ELR (cell line): ENCODE measurements at places on chromosomes 16 and 17.

DNA sequence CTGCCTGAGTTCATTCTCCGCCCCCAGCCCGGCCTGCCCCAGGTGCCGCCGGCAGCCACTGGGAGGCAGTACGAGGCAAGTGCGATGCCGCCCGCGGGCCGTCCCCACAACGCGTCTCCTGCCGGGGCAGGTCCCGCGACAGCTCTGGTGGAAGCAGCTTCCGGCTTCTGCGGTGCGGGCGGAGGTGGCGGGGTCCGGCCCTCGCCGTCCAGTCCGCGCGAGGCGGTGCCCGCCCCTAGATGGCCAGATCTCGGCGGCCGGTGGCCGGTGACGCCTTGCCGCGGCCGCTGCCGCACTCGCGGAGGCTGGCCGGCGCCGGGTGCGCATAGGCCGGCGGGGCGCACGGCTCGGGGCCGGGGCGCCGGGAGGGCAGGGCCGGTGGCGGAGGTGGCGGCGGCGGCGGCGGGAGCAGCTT lies 1.8 kb downstream of the GJD3 start:
- peak; percentile 79 for DNase-seq

GRCh38 chr17:70184770-70185169 lies 15.4 kb downstream of the KCNJ2 start:
- DNase-seq = peak; percentile 92

- peak; percentile 40 for DNase-seq
Observed at GRCh38 chr16:17211797-17212196, 259.0 kb downstream of the XYLT1 start.

GRCh38 chr17:13182450-13182849 lies 164.6 kb upstream of the ELAC2 start:
- no peak for DNase-seq

- no peak for DNase-seq
Observed at GRCh38 chr17:10802496-10803284, 1.2 kb downstream of the TMEM238L start.

DNA sequence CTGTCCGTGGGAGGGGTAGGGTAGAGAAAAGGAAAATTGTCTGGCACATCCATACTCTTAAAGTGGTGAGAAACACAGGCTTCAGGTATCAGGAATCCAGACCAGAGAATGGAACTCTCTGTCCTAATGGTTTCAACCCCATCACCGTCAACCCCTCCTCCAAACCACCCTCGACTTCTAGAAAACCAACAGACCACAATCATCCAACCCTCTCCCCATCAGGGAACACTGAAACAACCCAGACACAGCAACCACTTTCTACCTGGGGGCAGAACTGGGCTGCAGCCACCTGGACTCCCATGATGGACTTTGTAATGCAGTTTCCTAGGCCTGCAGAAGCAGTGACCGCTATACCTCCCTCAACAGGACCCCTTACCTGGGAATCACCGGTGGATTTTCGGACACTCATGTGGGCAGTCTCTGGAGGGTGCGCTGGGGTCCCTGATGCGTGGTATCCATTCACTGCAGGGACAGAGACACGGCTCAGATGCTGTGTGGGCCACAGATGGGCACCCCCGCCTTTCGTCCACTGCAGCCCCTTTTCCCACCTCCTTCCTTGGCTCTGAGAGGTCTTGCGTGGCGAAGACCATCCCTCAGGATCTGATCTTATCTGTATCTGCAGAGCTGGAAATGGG lies 64.3 kb upstream of the RCVRN start:
- DNase-seq = no peak

GRCh38 chr17:73559532-73559931 lies 84.7 kb downstream of the SDK2 start:
- DNase-seq = no peak

- DNase-seq = no peak
Observed at GRCh38 chr16:17258848-17259713, 211.7 kb downstream of the XYLT1 start.

GRCh38 chr16:17084130-17084529 lies 386.6 kb downstream of the XYLT1 start:
- DNase-seq = no peak

GRCh38 chr16:65744401-65744800 lies 622.1 kb upstream of the CDH5 start:
- no peak for DNase-seq

- no peak for DNase-seq
Observed at GRCh38 chr16:68719993-68720489, 17.1 kb upstream of the CDH1 start.

- no peak for DNase-seq
Observed at GRCh38 chr16:49440156-49441065, 66.8 kb downstream of the C16orf78 start.

- DNase-seq = no peak
Observed at GRCh38 chr17:41004397-41004796, 4.5 kb downstream of the KRTAP3-1 start.

DNA sequence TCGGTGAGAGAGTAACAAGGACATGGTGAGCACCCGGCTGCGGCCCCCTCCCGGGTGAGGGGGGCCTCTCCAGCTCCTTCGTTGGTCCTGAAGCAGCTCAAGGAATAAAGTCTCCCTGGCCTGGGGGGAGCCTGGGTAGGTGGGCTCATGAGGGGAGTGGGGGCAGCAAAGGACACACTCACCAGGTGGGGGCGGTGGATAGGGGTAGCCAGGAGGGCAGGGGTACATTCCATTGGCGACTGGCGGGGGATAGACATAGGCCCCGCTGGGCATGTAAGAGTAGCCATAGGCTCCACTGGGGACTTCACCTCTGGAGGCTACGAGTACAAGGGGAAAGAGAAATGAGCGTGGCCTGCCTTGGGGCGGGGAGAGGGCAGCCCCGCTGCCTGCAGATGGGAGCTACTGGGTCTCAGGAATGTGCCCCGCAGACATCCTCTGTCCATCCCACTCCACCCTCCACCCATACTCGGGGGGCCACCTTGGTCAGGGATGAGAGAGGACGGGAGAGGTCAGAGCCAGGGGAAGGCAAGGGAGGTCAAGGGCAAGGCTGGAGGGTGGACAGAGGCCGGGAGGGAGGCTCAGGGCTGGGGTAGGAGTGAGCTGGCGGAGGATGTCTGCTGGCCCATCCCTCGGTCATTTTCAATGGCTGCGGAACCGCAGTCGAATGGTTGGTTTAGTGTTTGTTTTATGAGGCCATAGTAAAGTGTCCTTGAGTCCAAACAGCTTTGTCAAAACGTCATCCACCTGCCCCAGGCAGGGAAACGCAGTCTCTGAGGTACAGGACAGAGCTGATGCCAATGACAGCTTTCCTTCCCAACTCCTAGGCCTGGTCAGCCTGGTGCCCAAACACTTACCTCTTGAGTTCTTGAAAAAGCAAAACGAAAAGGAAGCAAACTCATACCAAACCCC lies 3.7 kb upstream of the UNC13D start:
- DNase-seq = no peak

GRCh38 chr16:84443166-84443802 lies 61.2 kb downstream of the MEAK7 start:
- DNase-seq = no peak

- DNase-seq = no peak
Observed at GRCh38 chr16:12126091-12126806, 149.7 kb downstream of the SNX29 start.

GRCh38 chr17:40522250-40522960 lies 21.0 kb upstream of the TNS4 start:
- DNase-seq = no peak

DNA sequence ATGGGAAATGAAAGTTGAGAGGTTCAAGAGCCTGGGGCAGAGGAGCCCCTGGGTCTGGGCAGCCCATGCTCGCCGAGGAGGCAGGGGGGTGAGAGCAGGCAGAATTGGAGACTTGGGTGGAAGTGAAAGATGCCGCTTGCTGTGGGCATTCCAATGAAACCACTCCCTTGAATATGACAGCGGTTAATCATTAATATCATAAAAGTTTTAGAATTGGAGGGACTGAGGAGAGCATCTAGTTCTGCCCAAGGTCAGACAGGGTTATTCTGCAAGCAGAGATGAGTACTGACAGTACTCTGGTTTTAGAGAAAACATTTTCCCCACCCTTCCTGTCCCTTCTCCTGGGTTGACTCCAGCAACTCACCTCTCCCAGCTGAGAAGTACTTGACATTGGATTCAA lies 180.2 kb downstream of the MSI2 start:
- DNase-seq = no peak

DNA sequence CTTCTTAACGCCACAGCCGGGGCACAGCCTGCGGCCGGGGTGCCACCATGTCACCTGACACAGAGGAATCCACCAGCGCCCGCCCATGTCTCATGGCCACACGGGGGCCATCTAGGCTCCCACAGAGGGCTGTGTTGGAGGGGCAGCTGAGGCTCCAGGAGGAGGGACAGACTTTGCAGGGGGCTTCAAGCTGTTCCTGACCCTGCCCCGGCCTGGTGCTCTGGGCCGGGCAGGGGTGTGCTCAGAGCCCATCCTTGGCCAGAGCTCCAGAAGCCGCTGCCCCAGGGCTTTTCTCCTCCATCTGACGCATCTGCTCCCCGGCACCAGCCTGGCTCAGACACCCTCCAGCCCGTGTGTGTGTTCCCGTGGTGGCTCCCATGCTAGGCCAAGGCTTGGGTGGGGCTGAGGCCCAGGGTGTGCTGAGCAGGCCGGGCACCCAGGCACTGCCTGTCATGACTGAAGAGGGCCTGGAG lies 7.8 kb upstream of the SLC38A10 start:
- DNase-seq = peak; percentile 52

GRCh38 chr17:52410781-52411180 lies 252.3 kb upstream of the CA10 start:
- DNase-seq = no peak

GRCh38 chr17:7867881-7868329 lies 10.1 kb downstream of the CYB5D1 start:
- no peak for DNase-seq

DNA sequence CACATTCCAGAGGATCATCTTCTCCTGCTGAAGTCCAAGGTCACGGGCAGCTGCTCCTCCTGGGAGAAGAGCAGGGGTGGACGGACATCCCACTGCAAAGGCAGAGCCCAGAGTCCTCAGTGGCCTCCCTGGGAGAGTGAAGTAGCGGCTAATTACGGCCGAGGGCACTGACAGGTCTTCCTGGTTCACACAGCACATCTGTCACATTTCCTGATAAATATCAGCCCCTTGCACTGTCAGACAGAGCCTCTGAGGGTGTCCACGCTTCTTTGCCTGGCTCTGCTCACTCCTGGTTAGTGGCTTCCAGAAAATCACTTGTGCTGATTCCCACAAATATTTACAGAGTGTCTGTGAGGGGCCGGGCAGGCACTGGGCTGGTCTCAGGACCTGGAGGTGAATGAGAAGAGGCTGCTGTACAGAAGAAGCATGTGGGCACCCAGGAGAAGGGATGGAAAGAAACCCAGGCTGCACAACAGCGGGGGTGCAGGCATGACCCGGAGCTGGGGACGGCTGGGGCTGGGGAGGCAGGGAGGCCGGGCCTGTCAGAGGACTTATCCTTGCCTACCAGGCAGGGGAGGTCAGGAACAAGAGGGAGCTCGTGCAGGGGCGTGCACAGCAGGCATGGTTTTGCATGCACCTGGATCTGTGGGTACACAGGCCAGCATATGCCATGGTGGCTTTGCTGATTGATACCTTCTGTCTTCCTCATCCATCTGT lies 258.2 kb upstream of the TNRC6C start:
- no peak for DNase-seq

GRCh38 chr17:4505187-4505586 lies 6.5 kb downstream of the SPNS2 start:
- no peak for DNase-seq

DNA sequence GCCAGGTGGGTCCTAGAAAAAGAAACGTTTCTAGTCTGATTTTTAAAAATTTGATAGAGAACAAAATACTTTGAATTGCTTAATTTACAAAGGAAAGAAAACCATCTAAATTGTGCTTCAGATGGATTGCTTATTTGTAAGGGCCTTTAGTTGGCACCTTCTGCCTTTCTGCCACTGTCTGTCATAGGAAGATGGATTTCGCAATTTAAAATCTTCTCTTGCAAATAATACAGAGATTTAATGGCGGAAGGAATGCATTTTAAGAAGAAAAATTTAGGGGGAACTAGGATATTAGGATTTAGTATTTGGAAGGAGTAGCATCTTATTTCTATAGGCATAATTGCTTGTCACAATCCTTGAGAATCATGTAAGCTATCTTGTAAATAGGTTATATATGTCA lies 175.5 kb upstream of the RBL2 start:
- DNase-seq = no peak

GRCh38 chr17:6046931-6047330 lies 23.2 kb upstream of the WSCD1 start:
- DNase-seq = no peak

DNA sequence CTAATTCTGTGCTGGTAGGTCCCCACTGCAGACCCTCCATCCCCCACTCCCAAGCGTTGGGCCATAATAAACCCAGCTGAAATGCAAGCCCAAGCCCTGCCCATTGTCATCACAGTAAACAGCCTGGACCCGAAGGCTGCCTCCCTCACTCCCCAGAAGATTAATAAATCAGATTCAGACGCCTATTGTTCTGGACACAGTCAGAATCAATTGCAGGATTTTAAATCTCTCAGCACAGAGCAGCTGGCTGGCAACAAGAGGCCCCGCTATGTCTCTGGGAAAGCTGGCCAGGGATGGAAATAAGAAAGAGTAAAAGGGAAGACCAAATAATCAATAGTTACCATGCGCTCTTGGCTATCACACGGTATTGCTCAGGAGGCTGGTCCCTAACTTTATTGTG lies 93.9 kb downstream of the C17orf67 start:
- no peak for DNase-seq

- no peak for DNase-seq
Observed at GRCh38 chr16:1121601-1122397, 25.8 kb upstream of the C1QTNF8 start.

- DNase-seq = no peak
Observed at GRCh38 chr16:68478526-68479250, 30.4 kb upstream of the SMPD3 start.

DNA sequence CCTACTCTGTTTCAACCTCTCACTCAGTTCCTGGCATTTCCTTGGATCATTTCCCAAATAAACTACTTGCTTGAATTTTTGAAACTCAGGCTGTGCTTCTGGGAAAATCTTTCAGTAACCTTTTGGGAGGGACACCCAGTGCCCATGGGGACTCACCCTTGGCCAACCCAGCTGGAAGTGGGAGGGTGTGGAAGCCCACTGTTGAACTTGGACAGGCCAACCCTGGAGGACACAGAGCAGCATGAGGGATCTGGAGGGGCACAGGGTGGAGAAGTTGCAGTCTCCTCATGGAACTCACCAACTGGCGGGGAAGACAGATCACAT lies 11.2 kb downstream of the RTN4RL1 start:
- no peak for DNase-seq

- no peak for DNase-seq
Observed at GRCh38 chr17:83187782-83188311, 108.4 kb downstream of the METRNL start.

- DNase-seq = no peak
Observed at GRCh38 chr17:82000803-82001570, 21.7 kb downstream of the CENPX start.
